ENCODE measurements at places on chromosomes 5 and 9. TPM values are rescaled to one million over a fixed set of nuclear protein-coding genes. Genes with fewer than 3 reads are reported as not detected.

SLC25A2 gene
- polyA plus RNA-seq = not detected

SPZ1 gene
- polyA plus RNA-seq = not detected

MIER3 gene
- 15.0 TPM for polyA plus RNA-seq

DNA sequence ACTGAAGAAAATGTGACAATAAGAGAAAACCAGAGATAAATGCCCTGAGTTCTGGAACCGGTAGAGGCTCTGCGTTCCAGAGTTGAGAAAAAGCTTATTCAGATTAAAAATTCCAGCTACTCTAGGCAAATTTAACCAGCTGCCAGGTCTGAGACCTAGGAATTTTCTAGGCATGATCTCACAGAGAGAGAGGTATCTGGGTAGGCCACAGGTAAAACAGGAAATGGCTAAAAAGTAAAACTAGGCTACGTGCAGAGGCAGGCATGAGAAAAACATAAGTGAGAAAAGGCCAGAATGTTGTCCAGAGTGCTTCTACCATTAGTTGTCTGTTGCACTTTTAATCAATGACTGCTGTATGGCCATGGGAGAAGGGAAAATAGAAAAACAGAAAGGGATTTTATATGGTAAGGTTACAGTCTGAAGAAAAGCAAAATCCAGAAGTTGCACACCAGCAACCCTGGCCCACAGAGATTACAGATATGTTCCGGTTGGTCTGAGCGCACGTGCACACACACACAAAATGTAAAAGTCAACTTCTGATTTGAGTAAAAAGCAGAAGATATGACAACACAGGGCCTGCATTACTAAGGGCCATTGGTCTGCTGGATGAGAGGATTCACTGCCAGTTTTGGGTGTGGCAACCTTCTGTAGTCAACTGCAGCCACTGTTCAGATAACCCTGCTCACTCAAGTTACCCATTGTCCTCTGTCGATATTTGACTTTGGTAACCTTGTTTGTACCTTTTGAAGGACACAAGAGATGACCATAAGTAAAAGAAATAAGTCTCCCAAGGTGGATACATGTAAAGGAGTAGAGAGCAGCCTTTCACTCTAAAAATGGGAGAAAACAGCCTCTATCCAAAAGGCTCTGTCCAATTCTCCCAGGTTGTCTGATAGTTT lies 266.0 kb downstream of the DTWD2 start:
- DNase-seq = no peak

PCDHB12 gene
- 2.1 TPM for polyA plus RNA-seq

LTC4S gene
- polyA plus RNA-seq = 4.6 TPM

DNA sequence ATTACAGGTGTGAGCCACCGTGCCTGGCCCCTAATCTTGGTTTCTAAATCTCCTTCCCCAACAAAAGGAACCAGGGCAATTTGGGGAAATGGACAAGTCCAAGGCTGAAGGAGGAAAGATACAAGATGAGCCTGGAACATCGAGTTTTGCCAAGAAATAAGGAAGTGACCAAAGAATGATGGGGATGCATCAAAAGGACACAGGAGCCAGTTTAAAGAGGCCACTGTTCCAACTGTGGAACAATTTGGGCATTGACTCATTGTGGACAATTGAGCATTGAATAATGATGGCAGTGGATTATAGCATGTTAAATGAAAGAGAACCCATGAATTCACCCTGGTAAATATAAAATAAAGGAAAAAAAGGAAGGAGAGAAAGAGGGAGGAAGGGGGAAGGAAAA lies 47.5 kb downstream of the DUSP1 start:
- no peak for DNase-seq

KIF4B gene
- polyA plus RNA-seq = 0.15 TPM

- no peak for DNase-seq
Measured at GRCh38 chr5:71829206-71829605, 110.1 kb downstream of the CARTPT start.

POLR3G gene
- polyA plus RNA-seq = 1.6 TPM

GRCh38 chr5:6674421-6674820 lies 38.8 kb upstream of the TENT4A start:
- no peak for DNase-seq

ARSI gene
- polyA plus RNA-seq = 9.6 TPM

- no peak for DNase-seq
Measured at GRCh38 chr9:89815061-89815902, 210.5 kb downstream of the GADD45G start.

GRCh38 chr9:109193974-109194556 lies 27.0 kb upstream of the FRRS1L start:
- DNase-seq = no peak

- DNase-seq = no peak
Measured at GRCh38 chr5:176770431-176770830, 39.9 kb upstream of the UNC5A start.

- DNase-seq = no peak
Measured at GRCh38 chr5:120016717-120017382, 387.5 kb downstream of the FAM170A start.

GRCh38 chr9:113482991-113483675 lies 19.6 kb downstream of the RGS3 start:
- no peak for DNase-seq

DNA sequence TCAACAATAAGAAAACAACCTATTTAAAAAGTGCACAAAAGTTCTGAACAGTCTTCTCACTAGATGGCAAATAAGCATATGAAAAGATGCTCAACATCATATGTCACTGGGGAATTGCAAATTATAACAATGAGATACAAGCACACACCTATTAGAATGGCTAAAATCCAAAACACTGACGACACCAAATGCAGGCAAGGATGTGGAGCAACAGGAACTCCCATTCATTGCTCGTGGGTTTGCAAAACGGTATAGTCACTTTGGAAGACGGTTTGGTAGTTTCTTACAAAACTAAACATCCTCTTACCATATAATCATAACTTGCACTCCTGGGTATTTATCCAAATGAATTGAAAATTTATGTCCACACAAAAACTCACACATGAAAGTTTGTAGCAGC lies 100.9 kb upstream of the TBC1D2 start:
- no peak for DNase-seq

DNA sequence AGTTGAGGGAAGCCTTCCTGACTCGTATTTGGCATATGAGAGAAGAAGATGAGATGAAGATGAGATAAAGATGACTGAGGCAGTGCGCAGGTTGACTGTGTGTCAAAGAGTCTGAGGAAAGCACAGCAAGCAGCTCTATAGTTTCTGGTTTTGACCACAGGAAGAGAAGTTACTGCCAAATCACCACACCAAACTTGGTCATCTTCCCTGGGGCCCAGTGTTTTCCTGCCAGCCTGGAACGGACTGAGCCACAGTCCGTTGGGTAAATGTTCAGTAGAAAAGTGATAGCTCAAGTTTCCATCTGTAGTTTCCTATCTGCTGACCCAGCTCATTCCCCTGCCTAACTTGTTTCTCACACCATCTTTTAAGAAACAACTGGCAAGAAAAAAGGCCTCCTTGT lies 80.7 kb upstream of the ADAMTS19 start:
- DNase-seq = no peak

DNA sequence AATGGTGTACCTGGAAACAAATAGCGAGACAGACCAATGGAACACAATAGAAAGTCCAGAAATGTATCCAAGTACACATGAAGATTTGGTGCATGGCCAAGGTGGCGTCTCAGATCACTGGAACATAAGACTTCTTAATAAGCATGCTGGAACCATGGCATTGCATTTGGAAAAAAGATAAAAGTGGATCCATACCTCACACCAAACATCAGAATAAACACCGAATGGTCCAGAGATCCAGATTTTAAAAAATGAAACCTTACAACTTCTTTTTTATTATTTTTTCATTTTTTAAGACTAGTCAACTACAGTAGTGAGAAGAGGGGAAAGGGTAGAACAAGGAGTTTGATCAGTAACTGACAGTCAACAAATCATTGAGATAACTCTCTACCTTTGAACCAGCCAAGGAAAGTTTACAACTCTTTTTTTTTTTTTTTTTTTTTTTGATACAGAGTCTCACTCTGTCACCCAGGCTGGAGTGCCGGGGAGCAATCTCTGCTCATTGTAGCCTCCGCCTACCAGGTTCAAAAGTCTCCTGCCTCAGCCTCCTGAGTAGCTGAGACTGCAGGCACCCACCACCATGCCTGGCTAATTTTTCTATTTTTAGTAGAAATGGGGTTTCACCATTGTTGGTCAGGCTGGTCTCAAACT lies 8.8 kb upstream of the DUSP1 start:
- no peak for DNase-seq

PCDHGB1 gene
- 0.72 TPM for polyA plus RNA-seq

DNA sequence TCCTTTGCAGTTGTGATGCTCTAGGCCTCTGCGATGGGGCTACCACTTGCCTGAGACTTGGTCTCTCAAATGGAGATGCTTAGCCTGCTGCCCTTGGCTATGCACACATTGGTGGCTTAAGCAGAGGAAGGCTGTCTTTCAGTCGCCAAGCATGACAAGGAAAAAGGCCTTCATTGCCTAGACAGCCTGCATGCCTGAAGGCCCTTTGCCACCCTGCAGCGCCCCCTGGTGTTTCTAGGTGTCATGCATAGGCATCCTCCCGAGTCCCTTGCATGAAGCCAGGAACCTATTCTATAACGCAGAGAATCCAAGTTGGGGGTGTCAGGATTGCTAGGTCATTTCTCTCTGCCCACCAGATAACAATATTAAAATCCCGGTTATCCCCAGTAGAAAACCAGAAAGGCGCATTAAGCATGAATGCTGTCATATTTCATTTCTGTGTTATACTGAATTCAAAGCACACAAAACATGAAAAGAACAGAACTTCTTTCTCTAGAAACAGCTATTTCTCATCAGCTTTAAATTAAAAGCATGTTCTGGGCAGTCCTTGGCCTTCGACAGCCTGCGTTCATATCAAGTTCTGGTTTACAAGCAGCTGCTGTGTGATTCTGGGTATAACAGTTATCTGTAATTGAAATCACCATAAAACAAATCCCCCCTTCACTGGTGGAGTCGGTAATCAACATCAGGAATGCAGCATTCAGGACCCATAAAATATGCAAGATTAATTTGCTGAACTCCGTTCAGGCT lies 59.7 kb upstream of the TRPC7 start:
- DNase-seq = peak; percentile 66

DNA sequence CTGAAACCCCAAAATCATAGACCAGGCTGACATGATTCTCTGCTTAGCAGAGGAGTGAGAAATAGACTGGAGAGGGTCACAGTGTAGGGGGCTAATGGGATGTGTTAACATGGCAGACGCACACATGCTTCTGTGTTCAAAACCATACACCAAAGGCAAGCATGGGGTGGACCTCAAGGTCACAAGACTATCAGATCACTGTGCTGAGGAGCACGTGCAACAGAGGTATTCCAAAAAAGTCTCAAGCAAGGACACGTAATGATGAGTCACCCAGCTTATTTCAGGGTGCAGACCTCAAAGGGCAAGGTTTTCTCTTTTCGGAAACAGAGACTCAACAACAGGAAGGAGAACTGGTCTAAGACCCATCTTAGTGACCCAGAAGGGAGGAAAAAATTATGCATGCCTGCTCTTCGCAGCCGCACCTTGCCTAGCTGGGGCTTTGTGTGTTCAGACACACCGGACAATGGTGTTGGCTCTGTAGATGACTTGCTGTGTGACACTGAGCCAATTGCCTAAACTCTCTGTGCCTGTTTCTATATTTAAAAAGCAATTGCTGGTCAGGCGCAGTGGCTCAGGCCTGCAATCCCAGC lies 20.3 kb downstream of the WHRN start:
- no peak for DNase-seq

DNA sequence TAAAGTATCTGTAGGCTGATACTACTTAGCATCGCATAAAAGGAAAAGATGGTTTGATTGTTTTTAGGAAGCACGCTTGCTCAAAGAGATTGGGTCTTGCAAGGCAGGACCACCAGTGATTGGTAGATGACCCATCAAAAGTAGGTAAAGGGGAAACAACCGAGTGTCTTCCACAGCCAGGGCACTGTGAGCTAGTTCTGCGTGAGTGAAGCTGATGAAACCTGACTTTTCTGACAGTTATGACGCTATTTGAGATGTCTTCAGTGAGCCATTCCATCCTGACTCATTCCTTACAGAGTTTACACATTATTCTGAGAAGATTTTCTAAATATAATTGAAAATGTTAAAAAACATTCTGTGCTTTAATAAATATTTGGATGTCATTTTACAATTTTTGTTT lies 49.7 kb downstream of the BASP1 start:
- DNase-seq = no peak

DNA sequence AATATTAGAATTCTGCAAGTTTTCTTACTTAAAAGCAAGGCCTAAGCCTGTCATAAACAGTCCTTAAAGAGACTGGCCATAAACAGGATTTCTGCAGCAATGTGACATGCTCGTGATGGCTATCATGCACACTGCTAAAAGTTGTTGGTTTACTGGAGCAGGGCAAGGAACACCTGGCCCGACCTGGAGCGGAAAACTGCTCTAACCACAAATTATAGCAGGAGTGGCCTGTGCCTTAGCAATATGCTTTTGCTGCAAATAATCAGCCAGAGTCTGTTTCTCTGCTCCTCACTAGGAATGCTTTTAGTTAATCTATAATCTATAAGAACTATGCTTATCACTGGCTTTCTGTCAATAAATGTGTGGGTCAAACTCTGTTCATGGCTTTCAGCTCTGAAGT lies 322.9 kb upstream of the RPS23 start:
- DNase-seq = no peak

SHB gene
- polyA plus RNA-seq = 5.9 TPM

GRCh38 chr5:174294891-174295620 lies 249.6 kb downstream of the NSG2 start:
- DNase-seq = no peak

DNA sequence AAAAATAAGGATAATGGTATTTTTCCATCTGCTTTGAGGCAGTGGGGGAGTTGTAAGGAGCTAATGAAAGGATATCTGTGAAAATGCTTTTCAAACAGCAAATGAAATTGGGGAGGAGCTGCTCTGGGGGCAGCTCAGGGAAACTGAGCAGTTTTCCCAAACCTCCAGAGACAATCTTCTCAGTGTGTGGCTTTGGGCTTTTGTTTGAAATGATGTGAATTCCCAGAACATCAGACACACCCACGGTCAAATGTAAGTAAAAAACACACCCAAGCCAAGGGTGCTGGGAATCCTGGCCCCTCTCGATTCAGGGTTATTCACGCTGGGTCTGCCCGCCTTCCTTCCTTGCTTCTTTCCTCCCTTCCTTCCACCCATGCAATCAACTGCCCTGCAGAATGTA lies 512.6 kb downstream of the BNC2 start:
- no peak for DNase-seq

- no peak for DNase-seq
Measured at GRCh38 chr9:17813798-17814197, 234.9 kb downstream of the SH3GL2 start.

- DNase-seq = no peak
Measured at GRCh38 chr9:111050819-111051218, 12.5 kb upstream of the LPAR1 start.

Measured in muscle of leg (tissue), 16 donors.